ENCODE measurements at places on chromosomes 4 and X.

- no peak for DNase-seq
Observed at GRCh38 chr4:111064342-111064993, 441.6 kb upstream of the PITX2 start.

DNA sequence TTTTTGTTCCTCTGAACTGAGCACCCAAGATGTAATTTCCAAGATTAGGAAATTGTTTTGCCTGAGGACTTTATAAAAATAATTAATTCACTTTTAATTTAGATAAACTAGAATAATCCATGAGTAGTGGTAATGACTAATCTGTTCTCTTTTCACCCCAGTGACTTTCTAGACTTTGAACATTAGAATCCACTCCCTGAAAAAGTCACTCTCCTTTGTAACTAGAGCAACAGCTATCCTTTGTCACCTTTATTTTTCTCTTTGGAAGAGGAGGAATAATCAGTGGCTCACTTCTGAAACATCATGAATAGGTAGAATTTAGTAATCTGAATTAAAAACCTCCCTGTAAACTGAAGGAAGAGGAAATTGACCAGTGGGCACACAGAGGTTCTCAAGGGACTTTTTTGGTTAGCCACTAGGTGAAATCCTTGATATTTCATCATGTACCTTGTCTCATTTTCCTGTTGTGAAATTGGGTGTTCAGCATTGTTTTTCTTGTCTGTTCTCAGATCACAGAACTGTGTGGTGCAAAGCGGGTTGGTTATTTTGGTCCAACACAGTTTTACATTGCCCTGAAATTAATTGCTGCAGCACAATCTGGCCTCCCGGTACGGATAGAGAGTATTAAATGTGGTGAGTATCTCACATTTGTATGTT, 59.4 kb downstream of the REPS2 start:
- no peak for DNase-seq

GRCh38 chr4:125677665-125678307, 363.0 kb downstream of the FAT4 start:
- DNase-seq, result no peak

GRCh38 chr4:37999000-37999716, 39.0 kb downstream of the PTTG2 start:
- no peak for DNase-seq

GRCh38 chrX:46381630-46382029, 163.6 kb downstream of the ZNF674 start:
- no peak for DNase-seq

DNA sequence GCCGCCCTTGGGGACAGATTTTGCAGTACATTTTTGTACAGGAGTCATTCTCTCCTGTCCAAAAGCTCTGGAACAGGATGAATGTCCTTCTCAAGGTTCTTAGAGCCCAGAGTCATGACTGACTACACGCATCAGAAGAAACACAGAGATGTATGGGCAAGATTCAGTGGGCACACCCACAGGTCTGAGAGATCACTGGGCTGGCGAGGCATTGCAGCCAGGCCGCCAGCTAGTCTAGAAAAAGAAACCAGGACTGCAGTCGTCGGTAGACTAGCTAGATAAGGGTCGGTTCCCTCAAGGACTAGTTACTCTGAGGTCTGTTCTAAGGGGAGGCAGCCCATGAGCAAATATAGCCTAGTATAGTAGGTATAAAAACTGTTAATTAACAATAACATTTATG, 19.8 kb downstream of the GBA3 start:
- no peak for DNase-seq

DNA sequence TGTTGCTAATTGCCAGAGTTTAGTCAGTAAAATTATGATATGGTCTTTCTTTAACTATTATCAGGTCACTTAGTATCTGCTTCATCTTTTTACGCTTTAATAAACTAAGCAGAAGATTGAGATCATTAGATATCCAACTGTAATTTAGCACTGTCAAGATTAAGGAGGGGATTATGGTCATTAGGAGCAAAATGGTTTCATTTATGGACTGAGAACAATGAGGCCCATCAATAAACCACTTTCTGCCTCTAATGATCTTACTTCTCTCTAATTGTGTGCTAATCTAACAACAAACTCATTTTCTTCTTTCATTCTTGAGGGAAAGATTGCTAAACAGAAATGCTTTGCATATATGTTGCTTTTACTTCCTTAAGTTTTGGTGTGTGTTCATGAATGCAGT, 340.4 kb downstream of the RPA4 start:
- DNase-seq, result no peak

GRCh38 chr4:76527666-76528065, 92.6 kb downstream of the SHROOM3 start:
- DNase-seq, result no peak

- no peak for DNase-seq
Observed at GRCh38 chr4:71229477-71230270, 109.1 kb upstream of the SLC4A4 start.

- no peak for DNase-seq
Observed at GRCh38 chrX:13151828-13152517, 107.6 kb upstream of the FAM9C start.

DNA sequence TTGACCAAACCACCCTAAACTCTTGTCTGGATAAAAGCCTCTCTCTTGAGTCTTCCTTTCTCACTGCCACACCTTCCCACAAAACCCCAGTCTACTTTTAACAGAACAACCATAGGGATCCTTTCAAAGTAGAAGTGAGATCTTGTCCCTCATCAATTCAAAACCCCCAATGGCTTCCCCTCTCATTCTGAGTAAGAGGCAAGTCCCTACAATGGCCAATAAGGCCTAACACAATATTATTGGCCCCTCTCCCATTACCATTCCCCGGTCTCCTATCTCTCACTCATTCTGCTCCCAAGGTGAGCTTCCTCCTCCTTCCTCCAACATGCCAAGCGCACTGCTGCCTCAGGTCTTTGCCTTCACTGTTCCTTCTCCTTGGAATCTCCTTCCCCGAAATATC, 57.1 kb downstream of the REELD1 start:
- DNase-seq, result no peak

GRCh38 chrX:17412692-17413091, 37.7 kb downstream of the NHS start:
- DNase-seq, result no peak

DNA sequence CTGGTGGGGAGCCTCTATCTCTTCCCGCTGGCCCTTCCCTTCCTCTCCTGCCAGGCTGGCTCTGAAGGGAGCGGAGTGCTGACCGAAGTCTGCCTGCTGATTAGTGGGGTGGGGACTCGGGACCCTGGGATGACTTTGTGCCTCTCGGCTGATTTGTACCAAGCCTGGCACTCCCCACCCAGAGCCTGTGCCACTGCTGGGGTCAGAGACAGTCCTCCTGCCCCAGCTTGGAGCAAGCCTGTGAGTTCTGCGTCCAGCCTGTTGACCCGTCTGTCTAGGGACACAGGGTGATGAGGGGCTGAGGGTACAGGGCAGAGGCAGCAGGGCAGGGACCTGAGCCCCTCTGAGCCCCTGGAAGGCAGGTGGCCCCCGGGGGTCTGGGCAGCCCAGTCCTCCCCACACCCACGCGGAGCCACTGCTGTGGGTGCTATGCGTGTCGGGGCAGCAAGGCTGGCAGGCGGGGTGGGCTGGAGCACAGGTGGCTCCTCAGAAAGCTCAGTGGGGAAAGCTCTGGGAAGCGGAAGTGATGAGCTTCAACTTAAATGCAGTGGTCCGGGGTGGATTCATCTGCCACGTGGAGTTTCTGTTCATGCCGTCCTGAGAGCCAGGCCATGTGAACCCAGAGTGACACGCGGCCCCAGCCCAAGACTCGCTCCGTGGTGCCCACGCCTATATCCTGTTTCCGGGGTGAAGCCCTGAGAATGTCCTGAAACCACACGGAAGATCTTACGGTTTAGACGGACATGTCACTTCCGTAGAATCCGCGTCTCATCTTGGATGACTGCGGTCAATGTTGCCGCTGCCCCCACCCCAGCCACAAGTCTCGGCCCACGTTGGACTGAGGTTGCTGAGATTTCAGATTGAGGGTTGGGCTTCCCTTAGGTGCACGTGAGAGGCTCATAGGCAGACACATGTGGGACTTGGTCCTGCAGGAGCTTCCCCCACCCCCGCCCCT, 21.1 kb upstream of the UVSSA start:
- DNase-seq, result no peak

GRCh38 chr4:17276776-17277175, 235.1 kb downstream of the QDPR start:
- no peak for DNase-seq

DNA sequence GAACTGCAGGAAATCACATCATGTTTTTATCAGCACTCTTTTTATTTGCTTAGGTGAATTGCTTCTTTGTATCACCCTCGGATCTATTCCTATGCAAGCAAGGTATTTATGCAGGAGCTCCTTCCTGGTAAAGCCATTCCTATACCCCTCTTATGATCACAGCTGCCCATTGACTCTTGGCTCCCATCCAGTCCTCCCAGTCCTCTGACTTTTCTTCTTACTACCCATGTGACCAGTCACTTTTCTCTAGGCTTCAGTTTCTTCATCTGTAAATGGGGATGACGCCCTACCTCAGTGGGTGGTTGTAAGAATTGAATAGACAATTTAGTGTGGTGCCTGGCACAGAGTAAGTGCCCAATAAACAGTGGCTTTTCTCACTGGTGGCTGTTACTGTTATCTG, 144.9 kb downstream of the FHIP1A start:
- DNase-seq, result no peak

DNA sequence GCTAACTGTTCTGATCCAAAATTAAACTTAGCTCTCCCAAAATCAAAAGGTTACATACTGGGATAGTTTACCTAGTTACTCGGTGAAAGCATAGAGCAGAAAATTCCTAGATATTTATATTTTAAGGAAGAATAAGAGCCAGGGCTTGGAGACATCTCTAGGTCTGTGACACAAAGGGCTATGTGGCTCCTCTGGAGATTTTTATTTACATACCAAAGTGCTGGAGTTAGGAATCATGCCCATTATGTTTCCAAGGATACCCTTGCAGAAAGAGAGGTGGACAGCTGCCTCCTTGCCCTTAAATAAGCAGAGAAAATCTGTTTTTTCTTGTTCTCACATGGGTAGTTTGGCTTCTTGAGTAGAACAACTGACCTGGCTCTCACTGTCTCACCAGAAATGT, 9.0 kb downstream of the COX7B2 start:
- DNase-seq, result no peak

GRCh38 chrX:65596270-65597034, 61.9 kb upstream of the LAS1L start:
- no peak for DNase-seq

GRCh38 chr4:9875516-9875915, 94.1 kb downstream of the DRD5 start:
- DNase-seq, result no peak

DNA sequence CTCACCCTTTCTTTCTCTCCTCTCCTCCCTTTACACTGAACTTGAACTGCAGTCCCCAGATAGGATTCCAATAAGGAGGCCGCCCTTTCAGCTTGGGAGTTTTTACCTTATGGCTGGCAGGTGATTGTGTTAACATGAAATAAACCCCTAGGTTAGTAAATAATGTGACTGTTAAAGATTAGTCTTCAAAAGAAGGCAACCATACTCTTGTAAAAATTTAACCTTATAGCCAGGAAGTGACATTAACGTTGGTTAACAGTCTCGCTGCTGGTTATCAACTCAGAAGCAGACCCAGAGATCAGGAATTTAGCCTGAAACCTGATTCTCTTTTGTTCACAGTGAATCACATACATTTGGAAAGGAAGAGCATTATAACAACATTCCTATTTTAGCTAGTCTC, 15.2 kb downstream of the FHDC1 start:
- DNase-seq, result no peak

- DNase-seq, result no peak
Observed at GRCh38 chrX:148768296-148768695, 267.9 kb downstream of the AFF2 start.

GRCh38 chr4:77802402-77802801, 16.8 kb downstream of the CNOT6L start:
- DNase-seq, result no peak

GRCh38 chrX:40524423-40524822, 56.3 kb upstream of the ATP6AP2 start:
- DNase-seq, result no peak

- DNase-seq, result no peak
Observed at GRCh38 chrX:69124108-69124507, 41.1 kb downstream of the PJA1 start.

- no peak for DNase-seq
Observed at GRCh38 chrX:143669395-143669794, 33.5 kb upstream of the SLITRK4 start.

DNA sequence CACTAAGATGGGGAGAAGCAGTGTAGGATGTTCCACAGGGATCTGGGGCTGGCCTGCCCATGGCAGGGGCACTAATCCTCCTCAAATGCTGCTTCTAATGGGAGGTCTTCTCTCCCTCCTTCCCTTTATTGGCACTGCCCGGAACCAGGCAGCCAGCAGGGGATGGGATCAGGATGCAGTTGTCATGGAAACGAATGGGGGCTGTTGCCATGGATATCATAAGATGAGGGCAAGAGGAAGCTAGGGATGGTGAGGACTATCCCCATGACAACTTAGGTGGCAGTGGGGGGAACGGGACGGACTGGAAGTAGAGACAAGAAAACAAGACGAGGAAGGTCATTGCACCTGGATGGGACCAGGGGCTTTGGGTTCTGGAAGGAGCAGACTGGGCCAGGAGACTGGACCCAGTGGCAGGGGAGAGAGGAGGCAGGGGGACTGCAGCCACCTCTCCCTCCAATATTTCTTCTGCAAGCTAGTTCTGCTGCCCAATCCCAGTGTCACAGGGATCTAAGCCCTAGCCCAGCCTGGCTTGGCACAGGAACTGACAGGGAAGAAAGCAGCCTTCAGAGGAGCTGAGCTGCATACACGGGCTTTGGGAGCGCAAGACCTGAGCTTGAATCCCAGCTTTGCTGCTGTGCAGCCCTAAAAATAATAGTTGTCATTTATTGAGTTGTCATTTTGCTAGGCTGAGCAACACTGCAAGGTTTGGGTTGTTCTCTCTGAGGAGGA, 19.0 kb downstream of the IQSEC2 start:
- no peak for DNase-seq

GRCh38 chrX:1529328-1529727, 7.7 kb downstream of the P2RY8 start:
- no peak for DNase-seq

GRCh38 chrX:40094041-40094899, 3.5 kb downstream of the BCOR start:
- no peak for DNase-seq

GRCh38 chrX:123962006-123962467, 531 bp downstream of the STAG2 start:
- DNase-seq, result no peak

- DNase-seq, result no peak
Observed at GRCh38 chrX:118519411-118520215, 24.0 kb downstream of the DOCK11 start.

DNA sequence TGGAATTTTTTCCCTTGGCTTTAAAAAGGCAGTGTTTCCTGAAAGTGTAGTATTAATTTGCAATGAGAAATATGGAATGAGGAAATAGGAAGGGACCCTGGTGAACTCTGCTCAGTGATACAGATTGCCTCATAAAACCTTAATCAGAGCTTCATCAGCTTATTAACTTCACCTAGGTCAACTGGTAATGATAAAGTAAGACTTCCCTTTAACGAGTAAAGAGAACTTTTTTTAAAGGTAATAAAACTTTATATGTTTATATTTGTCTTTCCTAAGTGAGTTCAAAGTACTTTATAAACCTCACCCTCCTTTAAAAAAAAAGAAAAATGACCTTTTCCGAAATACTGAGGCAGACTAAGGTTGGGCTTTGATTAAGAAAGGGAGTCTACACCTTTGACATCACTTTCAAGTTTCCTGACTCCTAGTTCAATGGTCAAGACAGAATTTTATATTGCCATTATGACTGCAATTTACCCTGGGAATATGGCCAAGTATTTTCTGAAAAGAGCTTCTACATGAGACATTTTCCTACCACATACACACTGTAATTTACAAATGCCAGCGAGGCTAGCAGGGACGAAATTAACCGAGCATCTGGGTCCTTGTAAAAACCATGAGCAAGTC, 706.3 kb upstream of the TENM3 start:
- DNase-seq, result no peak

GRCh38 chr4:961351-962230, 11.8 kb downstream of the DGKQ start:
- DNase-seq, result no peak
